Stomach (tissue), 19 donors: ENCODE measurements at places on chromosomes 2 and 18. TPM values are rescaled to one million over a fixed set of nuclear protein-coding genes. Genes with fewer than 3 reads are reported as not detected.

FOXI3 gene
- total RNA-seq = not detected

MBP gene
- total RNA-seq = 43.8 TPM

CHST10 gene
- not detected for total RNA-seq

- peak; percentile 39 for DNase-seq
These were observed 155.4 kb downstream of the MAP2 start for GRCh38 chr2:209579230-209579749.

DNA sequence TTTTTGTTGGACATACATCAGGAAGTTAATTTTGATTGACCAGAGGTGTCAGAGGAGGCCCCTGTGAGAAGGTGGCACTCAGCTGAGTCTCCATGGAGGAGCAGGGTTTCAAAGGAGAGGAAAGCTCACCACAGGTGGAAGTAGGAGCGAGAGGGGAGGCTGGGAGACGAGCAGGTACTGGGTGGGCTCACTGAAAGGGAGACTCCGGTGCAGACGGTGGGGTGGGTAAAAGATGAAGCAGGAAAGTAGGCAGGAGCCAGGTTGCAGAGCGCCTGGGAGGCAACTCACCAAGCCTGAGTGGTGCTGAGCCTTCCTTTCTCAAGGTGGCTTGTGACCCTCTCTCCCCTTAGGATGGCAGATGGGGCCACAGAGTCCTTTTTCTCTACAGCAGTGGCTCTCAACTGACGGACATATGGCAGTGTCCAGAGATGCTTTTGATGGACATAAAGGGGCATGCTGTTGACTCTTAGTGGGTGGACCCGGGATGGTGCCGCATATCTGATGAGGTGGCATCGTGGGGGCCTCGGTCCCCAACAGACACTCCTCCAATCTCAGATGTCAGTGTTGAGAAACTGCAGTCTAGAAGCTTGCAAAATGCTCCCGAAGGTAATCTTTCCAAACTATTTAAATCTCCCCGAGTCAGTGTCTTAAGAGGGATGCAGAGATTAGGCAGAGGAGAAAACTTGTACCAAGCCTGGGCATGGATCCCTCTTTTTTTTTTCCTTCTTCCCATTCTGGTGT, 64.0 kb downstream of the LPIN1 start:
- DNase-seq = no peak

GRCh38 chr2:162972383-162972782, 133.8 kb upstream of the KCNH7 start:
- DNase-seq = no peak

- peak; percentile 61 for DNase-seq
These were observed 205.8 kb upstream of the SMAD2 start for GRCh38 chr18:48136051-48136826.
